Gastroesophageal sphincter (tissue), 4 donors: ENCODE measurements at places on chromosomes 11 and 22.

GRCh38 chr11:72740060-72740424 is 12.2 kb downstream of the ARAP1 start:
- no peak for ATAC-seq

GRCh38 chr22:36831717-36832116 is 14.9 kb upstream of the PVALB start:
- no peak for ATAC-seq

DNA sequence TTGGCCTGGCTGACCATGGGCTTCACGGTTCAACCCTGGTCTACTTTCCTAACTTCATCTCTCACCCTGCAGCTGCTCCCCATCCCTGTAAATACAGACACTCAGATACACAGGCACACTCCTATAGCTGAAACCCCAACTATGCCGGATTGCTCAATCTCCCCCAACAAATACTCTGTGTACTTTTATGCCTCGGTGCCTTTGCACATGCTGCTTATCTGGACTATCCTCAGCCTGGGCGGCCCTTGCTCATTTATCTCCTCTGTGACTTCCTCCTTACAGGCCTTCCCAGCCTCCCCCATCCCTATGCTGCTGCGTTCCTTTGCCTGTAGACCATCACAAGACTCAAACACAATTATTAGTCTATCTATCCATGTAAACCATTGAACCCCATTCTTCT is 76.6 kb downstream of the PKNOX2 start:
- no peak for ATAC-seq

- no peak for ATAC-seq
These were observed 15.0 kb downstream of the SLC1A2 start for GRCh38 chr11:35404388-35404775.

- ATAC-seq, result no peak
These were observed 18.1 kb upstream of the INCENP start for GRCh38 chr11:62105667-62106191.

- no peak for ATAC-seq
These were observed 64.9 kb downstream of the ENDOD1 start for GRCh38 chr11:95154514-95154913.

- ATAC-seq, result peak; percentile 74
These were observed 36.0 kb upstream of the CSNK1E start for GRCh38 chr22:38353142-38353629.

DNA sequence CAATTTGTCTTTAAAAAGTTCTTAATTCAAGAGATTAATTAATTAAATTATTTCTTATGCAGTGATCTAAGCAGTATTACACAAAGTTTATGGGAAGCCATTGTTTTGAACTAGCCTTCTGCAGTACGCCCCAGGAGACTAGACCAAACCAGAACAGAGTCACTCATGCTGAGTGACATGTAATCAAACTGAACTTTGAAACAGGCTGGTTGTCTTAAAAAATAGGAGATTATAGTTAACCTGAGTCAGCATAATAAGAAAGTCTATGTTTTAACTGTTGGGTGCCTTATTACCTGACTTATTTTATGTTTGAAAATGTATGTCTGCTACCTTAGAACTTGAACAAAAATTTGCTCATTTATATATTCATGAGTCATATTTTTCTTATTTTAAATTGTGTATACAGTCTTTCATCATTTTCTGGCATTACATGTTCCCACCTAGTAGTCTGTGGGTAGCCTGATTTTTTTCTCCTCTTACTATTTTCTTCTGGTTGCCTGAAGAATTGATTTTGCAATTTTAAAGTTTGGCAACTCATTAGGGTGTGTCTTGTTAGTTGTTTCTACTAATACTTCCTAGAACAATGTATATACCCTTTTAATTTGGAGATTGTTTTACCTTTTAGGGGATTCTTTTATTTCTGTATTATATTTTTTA is 161.4 kb downstream of the AASDHPPT start:
- ATAC-seq, result no peak

- peak; percentile 70 for ATAC-seq
These were observed 464 bp upstream of the CECR2 start for GRCh38 chr22:17368554-17369438.

DNA sequence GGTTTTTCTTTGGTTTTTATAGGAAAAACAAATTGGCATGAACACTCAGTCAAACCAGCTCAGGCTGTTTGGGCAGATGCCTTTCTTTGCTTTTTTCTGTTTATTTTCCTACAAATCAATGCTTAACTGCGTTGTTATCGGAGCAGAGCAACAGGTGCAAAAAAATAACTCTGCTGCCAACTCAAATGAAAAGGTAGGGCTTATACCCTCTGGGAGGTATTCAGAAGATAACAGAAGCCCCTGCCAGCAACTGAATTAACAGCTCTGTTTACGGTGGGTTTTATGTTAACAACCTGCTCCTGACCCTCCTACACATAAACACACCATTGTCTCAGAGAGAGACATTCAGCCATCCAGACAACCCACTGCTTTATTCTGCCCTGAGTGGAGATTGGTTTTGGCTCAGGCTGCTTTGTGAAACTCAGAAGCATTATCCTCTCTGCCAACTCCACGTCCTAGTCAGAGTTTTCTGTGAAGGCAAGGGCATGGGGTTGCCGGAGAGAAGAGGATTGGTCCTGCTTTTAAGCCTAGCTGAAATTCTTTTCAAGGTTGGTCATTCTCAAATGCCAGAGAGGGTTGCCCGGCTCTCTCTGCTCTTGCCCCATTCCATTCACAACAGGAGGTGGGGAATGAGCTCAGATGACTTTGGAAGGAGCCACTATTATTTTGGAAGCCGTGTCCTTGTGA is 11.4 kb downstream of the EHF start:
- no peak for ATAC-seq

DNA sequence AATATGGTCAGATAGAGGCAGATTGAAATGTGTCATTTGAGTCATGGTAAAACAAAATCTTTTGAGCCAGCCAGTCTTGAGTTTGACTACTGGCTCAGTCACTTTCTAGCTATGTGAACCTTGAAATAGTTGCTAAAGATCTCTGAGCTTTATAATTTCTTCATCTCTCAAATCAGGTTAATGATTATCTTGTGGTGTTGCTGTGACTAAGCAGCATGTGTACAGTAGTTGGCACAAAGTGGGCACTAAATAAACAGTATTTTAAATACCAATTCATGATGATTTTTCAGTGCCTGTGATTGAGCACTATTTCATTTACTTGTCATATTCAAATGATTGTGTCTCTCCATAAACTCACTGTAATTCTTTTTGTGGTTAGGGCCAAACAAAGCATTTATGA is 70.8 kb downstream of the RAB38 start:
- no peak for ATAC-seq

GRCh38 chr11:119691020-119691666 is 37.9 kb downstream of the NECTIN1 start:
- ATAC-seq, result no peak

- no peak for ATAC-seq
These were observed 594.8 kb upstream of the B3GAT1 start for GRCh38 chr11:135006800-135007199.

GRCh38 chr22:29477723-29478318 is 2.2 kb upstream of the NEFH start:
- no peak for ATAC-seq

DNA sequence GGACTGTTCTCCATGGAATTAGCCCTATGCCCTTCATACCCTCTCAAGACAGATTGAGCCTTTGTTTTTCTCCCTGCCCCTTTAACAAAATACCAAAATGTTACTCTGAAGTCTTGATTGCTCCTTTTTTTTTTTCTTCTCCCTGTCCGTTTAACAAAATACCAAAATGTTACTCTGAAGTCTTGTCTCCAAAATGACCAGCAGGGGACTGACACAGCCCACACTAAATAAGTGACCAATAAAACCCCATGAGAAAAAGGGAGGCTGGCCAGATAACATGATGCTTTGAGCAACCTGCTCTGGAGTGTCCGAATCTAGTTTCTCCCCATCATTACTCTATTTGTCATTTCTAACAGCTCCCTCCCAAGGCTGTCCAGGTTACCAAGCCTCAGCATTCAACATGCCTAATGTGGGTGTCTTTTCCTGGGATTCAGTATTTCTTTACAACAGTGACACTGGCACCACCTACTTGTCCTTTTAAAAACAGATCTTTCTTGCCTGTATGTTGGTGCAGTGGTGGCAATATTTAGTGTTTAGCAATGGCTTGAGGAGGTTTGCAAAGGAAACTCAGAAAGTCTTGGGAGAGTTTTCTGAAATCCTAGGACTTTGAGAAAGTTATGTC is 42.7 kb upstream of the SLC1A2 start:
- no peak for ATAC-seq

GRCh38 chr11:126861796-126862459 is 138.6 kb downstream of the KIRREL3 start:
- no peak for ATAC-seq

DNA sequence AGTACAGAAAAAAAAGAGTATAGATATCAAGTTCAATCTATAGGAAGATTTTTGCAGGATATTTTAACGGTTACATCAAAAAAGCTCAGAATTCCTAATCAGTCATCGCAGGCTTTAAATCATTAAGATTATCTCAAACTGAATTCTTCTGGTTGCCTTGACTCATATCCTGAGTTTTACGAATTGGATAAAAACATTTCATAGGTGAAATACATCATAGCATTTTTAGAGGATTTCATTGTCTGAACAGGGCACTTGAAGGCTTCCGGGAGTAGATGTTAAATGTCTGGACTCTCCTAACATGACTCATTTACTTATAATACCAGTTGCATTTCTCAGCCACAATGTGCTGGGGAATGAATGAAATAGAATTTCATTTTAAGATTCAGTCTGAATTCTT is 2216.6 kb upstream of the RAG2 start:
- no peak for ATAC-seq

GRCh38 chr11:32290783-32291182 is 144.6 kb downstream of the WT1 start:
- no peak for ATAC-seq

GRCh38 chr11:96051820-96052219 is 127.9 kb upstream of the MTMR2 start:
- no peak for ATAC-seq

DNA sequence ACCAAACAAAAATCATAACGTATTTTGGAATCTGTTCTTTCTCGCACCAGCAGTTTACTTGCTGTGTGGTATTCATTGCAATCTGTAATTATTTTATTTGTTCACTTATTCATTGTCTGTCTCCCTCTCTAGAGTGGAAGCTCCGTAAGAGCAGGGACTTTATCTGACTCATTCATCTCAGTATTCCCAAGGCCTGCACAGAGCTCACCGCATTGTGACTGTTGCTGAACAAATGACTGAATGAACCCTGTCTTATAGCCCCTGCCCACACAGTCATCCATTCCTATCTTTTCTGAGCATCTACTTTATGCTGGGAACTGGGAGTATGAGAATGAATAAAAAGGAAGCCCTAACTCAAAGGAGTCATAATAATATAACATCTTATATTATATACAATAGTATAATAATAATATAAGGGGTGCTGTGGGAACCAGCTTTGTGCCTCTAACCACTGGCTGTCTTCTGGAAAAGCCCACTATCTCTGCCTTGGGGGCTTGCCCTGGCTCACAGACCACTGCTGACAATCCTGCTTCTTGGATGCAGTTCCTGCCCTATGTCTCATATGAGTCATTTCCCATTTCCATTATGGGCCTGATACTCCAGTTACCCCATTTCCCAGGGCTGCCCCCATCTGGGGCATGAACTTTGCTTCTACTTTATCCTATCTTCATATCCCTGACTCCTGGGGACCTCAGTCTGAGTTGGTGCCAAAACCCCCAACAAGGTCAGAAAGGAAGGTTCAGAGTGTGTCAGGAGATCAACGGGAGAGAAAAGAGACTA is 11.0 kb downstream of the XRRA1 start:
- ATAC-seq, result no peak

DNA sequence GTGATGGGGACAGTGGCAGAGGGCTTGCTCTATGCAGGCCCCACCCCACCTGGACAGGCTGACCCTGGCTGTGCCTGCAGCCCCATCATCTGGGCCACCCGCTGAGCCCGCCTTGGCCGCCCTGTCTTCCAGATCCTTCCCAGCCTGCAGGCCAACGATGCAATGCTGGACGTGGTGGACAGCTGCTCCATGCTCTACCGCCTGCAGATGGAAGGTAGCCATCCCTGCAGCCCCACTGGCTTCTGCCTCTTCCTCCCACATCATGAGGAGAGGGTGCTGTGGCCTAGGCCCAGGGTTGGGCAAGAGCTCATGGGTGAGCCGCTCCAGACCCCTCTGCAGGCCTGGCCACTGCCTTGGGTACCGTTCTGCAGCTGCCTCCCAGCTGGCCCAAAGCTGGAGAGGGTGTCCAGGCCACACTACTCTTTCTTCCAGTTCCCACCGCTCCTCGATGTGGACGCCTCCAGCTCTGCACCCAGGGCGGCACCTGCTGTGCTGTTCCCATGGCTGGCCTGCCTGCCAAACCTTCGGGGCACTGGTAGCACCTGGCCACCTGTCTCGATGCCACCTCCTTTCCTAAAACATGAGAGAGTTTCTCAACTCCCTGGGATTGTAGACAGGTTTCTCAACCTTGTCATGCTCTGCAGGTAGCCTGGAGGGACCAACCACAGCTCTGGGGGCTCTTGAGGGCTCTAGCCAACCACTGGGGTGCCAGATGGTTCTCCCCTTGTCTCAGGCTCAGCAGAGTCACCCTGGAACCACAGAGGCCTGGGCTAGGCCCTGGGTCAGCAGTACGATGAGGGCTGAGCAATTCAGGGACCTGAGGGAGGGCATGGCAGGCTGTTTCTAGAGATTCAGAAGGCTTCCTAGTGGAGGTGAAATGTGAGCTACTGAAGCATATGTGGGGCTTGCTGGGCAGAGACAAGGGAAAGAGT is 9.5 kb upstream of the GTSE1 start:
- ATAC-seq, result no peak

DNA sequence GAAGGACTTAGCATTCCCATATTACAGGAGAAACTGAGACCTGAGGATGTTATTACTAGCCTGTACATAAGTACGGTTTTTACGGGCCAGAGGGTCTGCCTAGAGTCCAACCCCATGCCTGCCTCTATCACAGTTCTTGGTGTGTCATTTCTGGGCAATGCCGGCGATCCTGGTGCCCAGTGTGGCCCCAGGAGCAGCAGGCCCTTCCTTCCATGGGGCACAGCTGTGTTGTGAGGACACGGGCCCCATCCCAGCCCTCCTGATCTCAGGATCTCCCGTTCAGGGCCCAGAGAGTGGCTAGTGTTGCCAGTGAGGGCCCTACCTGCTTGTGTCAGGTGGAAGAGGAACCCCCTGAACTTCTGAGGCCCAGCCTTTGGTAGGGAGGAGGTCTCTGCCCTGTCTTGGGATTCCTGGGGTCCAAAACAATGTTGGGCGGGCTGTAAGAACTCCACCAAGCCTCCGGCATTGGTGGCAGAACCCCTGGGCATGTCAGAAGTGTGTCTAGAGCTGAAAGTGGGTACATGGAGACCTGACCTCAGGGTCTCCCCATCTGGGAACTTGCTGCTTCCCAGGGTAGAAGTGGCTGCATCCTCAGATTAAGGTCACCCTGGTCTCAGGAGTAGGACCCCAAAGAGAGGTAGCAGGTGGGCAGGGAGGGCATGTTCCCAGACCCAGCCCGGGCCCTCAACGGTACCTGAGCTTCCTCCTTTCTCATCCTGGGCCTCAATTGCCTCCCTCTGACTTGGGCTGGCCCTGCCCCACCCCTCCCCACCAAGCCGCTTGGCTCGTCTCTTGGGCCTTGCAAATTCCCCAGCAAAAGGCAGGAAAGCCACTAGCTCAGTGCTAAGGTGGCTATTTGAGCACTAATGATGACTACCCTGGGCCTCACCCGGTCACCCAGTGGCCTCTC is 74.6 kb upstream of the KCNQ1OT1 start:
- no peak for ATAC-seq
